Prostate gland (tissue), 2 donors: ENCODE measurements at places on chromosomes 3 and 15.

DNA sequence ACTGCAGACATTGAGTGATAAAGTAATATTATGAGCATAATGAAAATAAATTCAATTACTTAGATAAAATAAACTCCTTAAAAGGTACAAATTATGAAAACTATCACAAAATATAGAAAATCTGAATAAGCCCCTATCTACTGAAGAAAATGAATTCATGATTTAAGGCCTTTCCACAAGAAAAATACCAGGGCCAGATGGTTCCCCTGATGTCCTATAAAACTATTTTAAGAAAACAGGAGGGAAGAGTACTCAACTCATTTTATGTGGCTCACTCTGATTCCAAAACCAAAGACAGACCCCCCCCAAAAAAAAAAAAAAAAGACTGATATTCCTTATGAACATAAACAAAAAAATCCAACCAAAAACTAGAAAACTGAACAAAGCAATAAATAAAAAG, 59.9 kb downstream of the ADAM10 start:
- no peak for DNase-seq

GRCh38 chr15:51186181-51186705, 91.5 kb upstream of the TNFAIP8L3 start:
- no peak for DNase-seq

GRCh38 chr3:121542924-121543323, 2.9 kb downstream of the POLQ start:
- no peak for DNase-seq

DNA sequence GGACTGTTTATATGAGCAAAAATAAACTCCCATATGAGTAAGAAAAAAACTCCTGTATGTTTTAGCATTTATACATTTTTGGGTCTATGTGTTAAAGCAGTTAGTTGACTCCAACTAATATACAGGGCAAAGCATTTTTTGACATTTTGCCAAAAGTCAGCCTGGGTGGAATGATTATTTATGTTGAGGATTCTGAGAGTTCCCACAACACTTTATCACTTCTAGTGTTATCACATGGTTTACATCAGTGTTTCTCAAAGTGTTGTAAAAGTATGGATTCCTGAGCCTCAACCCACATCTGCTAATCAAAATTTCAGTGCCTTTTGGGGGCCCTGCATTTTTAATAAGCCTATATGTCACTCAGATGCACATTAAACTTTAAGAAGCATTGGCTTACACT, 337.3 kb upstream of the WNT5A start:
- no peak for DNase-seq

DNA sequence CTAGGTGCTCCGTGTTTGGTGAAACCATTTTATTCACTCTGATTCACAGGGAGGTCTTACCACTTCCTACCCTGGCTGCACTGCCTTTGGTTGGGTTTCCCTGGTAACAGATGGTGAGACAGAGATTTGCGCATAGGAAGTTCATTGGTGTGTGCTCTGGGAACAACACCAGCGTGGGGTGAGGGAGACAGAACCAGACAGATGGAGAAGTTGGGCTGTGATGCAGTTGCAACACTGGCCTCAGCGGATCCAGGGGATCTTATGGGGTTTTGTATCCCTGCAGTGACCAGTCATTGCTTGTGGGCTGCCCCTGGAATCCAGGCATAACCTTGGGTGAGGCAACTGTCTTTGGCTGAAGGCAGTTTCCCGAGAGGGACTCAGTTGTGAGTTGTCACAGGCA, 12.5 kb upstream of the IL16 start:
- no peak for DNase-seq

DNA sequence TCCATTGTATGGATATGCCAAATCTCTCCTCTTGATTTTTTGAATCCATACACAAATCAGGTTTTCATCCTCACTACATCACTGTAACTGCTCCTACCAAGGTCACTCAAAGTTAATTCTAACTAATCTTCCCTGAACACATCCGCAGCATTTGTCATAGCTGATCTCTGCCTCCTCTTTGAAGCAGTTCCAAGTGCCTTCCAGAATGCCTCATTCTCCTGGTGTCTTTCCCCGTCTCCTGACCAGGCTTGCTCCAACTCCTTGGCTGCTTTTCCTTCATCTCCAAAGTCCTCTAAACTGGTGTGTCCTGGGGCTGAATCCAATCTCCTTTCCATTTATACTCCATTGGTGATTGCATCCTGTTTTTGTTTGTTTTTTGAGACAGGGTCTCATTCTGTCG, 26.8 kb downstream of the KLHDC8B start:
- DNase-seq, result no peak
